ENCODE measurements at places on chromosomes 7 and 10.
A peak's percentile ranks its signal among the peaks of the same experiment; 100 is the strongest.

DNA sequence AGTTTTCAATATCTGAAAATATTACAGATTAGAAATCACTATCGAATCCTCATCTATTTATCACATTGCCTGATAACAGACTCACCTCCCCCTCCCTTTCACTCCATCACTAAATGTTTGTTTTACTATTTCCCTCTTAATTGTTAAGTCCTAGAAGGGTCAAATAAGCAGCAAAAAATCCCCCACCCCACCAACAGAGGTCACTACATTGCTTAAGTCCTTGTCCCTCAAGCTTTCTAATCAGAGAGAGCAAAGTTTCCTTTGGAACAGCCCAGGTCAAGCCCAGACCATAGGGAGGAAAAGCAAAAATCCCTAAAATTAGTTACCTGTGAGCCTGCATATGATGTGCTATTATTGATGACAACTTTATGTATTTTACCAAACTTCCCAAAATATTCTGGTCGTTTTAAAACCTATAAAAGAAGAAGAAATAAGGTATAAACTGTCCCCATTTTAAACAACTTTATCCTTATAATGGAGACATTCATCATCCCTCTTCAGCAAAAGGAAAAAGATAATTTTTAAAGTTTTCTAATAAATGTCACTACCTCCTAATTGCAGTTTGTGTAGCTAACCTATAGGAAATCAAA lies 95.0 kb downstream of the CNOT4 start:
- no peak for DNase-seq

DNA sequence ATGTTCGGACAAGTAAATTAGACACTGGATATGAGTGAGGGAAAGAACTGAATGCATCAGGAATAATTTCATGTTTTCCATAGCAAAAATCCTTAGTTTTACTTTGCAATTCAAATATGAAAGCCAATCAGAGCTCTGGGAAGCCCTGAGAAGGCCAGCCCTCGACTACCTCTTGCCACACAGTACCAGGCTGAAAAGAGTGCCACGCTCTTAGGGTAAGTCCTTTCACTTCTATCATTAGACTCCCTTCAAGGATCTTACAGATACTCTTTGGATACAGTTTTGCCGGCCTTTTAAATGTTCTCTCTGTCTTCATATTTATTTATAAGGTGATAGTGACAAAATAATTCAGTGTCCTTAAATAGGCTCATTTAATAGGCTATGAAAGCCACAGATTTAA lies 1.9 kb downstream of the COBL start:
- DNase-seq = no peak

- no peak for DNase-seq
Measured at GRCh38 chr10:30000802-30001571, 58.4 kb downstream of the JCAD start.

DNA sequence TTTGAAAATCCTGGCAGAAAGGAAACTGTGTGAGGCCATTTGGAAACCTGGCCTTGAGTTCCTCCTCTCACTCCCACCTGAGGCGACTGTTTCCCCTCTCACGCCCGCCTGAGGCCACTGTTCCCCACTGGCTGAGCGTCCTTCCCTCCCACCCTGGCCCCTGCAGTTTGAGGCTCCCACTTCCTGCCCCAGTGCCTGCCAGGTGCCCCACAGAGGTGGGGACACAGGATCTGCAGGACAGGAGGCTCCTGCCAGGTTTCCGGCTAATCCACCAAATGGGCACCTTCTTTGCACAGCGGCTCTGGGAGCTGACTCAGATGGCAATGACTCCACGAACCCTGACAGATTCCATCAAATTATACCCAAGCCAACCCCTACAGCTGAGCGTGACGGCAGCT lies 24.3 kb upstream of the LARP4B start:
- DNase-seq = no peak

GRCh38 chr7:97005183-97006054 lies at the start of gene DLX6:
DLX6 (plus strand) TSS chr7:97005553; CDS start chr7:97005978, 425 bp downstream.
- no peak for DNase-seq

- DNase-seq = no peak
Measured at GRCh38 chr7:9022456-9022855, 589.0 kb downstream of the NXPH1 start.

GRCh38 chr7:94436018-94436604 lies 41.4 kb downstream of the COL1A2 start:
- peak; percentile 39 for DNase-seq

GRCh38 chr7:135499818-135500217 lies 10.1 kb downstream of the CNOT4 start:
- DNase-seq = no peak

- DNase-seq = no peak
Measured at GRCh38 chr7:36748017-36748487, 23.8 kb upstream of the AOAH start.

GRCh38 chr10:71334221-71334791 lies 15.2 kb downstream of the SLC29A3 start:
- DNase-seq = no peak

GRCh38 chr7:92072121-92072520 lies 62.2 kb downstream of the CYP51A1 start:
- DNase-seq = no peak

DNA sequence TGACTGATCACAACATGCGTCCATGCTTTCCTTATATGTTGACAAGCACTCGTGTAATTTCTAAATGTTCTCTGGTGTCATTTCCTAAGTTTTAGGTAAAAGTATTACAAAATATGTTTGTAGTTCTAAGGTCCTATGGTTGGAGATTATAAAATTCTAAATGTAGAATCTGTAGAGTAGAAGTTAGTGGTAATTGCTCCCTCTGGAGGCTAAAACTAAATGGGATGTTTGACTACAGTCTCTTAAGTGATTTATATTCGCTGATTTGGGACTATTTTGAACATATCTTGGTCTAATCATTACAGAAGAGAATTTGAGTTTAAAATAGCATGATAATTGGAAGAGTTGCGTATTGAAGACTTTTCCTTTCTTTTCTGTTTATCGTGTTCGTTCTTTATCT lies 74.1 kb downstream of the ZMYND11 start:
- DNase-seq = no peak

DNA sequence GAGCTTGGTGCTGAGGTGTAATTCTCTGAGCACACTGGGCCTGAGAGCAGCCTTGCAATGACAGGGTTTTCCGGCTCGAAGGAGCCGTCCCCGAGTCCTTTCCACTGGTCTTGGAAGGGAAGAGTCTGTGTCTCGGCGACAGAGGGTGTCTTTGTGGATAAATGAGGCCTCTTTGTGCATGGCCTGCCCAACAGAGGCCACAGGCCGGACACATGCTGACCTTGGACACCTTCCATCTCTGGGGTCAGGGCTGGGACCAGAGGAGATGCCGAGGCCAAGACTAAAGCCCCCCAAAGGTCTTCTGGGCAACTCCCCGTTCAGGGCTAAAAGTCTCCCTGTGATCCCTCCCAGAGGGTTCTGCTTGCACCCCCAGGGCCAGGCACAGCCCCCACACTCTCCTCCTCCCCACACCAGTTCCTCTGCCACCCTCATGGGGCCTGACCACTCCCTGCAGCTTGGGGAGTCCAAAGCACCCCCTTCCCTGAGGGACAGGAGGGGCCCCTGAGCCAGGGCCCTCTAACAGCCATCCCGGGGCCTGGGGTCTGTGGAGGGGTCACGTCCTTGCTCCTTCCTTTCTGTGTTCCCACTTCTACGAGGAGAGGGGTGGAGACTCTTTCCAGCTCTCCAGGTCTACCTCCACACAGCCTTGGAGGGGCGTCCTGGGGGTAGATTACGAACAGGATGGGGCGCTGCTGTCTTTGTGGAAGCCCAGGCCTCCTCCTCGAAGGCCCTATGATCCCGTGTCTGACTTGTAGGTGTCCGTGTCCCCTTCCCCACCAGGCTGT lies 130.6 kb upstream of the FAM20C start:
- DNase-seq = no peak

- no peak for DNase-seq
Measured at GRCh38 chr10:65313406-65313805, 1612.4 kb upstream of the LRRTM3 start.

GRCh38 chr7:148304456-148304855 lies 286.1 kb upstream of the C7orf33 start:
- DNase-seq = no peak

- DNase-seq = no peak
Measured at GRCh38 chr7:114819616-114820362, 102.1 kb upstream of the MDFIC start.

DNA sequence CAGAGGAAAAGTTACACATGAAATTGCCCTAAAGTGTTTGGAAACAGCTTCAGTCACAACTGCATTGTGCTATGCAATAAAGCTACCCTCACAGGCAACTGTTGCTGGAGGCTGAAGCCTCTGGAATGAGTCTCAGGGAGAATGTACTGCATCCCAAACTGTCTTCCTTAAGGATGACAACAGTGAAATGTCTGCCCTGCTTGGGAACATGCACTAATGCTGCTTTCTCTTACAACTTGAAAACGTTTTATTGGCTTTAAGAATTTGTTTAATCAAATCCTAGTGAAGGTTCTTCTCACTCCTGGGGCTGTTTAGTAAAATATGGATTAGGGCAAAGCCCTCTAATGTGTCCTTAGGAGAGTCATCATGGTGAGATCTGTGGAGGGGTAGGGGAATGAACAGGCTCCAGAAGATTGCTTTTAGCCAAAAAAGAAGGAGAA lies 215.4 kb downstream of the TWIST1 start:
- DNase-seq = no peak

DNA sequence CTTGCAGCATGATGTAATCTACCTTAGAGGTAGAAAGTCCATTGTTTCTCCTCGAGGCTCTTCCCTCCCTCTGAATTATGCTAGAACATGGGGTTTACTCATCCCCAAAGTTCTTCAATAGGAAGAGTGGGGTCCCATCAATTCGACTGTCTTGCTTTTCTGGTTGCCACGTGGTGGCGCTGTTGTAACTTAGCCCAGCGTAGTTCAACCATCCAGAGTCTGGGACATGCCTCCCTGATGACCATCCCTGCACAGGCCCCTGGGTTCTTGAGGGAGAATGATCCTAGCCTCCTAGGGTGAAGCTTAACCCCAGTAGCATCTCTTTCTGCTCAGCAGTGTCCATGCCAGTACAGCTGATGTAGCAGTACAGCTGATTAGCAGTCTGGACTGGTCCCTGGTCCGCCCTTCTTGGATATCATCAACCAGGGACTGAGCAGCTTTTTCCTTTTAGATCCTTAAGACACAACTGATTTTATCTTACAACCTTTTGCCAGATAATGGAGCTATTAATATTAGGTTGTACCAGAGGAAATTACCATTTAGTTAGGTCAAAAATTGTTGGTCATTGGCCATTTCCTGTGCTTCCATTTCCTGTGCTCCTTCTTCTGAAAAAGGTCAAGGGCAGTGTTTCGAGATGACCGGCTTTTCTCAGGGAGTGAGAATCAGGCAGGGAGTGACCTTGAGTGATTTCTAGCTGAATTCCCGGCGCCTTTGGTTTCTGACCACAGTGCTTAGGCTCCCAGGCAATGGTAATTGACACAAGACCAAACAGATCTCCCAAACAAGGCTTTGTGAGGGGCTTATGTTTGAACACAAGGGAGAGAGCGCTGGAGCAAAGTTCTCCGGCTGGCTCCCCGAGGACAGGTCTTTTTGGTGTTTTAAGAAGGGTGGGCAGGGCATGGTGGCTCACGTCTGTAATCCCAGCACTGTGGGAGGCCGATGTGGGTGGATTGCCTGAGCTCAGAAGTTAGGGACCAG lies 65.4 kb downstream of the TACC2 start:
- DNase-seq = no peak

DNA sequence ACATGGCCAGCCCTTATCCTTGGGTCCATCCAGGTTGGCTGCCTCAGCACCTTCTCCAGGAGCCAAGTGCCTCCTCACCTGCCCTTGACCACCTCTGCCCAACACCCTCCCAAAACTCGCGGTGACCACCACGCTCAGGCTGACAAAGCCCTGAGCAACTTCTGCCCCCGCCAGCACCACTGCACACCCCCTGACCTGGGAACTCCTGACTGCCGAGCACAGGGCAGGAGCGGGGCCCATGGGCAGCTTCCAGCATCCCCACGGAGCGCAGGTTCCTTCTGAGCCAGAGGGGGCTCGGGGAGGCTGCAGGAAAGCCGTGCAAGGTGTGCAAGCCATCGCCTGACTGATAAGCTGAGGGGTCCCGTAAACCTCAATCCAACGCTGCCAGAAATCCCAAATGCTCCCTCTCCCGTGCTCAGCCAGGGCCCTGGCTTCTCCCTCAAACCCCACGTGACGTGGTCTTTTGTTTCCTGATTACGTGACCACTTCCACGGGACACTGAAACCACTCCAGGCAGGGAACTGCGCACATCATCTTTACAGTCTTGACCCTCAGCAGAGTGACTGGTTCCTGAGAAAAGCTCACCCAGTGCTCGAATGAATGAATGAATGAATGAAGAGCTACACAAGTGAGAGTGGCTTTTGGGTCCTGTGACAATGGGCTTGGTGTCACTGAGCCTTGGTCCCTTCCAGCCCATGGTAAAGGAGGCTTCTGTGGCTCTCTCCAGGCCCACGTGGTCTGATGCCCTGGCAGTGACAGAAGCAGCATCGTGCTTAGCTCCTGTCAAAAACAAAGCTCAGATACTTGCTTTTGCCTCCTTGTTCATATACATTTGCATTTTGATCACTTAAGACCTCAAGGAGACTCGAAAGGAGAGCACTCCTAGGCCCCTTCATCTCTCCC lies 249.8 kb upstream of the PPP2R2D start:
- no peak for DNase-seq

GRCh38 chr10:100383251-100383650 lies 36.2 kb downstream of the SCD start:
- no peak for DNase-seq

DNA sequence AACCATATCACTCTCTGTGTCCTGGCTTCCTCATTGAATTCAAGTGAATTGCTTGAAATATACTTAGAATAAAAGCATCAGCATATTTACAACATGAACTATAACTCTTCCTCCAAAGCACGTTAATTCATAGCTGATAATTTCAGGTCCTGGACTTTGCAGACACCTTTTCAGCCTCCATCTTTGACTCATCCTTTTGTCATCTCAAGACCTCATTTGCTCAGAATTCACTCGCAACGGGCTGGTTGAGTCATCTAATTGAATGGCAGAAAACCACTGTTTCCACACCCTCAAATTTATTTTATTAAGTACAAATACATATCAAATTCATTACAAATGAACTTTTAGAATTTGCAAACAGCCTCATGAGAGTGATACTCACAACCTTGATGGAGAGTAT lies 545.7 kb downstream of the GATA3 start:
- DNase-seq = no peak

- DNase-seq = no peak
Measured at GRCh38 chr7:46518713-46519112, 597.6 kb upstream of the IGFBP3 start.

- no peak for DNase-seq
Measured at GRCh38 chr7:42661312-42661711, 250.6 kb downstream of the C7orf25 start.

DNA sequence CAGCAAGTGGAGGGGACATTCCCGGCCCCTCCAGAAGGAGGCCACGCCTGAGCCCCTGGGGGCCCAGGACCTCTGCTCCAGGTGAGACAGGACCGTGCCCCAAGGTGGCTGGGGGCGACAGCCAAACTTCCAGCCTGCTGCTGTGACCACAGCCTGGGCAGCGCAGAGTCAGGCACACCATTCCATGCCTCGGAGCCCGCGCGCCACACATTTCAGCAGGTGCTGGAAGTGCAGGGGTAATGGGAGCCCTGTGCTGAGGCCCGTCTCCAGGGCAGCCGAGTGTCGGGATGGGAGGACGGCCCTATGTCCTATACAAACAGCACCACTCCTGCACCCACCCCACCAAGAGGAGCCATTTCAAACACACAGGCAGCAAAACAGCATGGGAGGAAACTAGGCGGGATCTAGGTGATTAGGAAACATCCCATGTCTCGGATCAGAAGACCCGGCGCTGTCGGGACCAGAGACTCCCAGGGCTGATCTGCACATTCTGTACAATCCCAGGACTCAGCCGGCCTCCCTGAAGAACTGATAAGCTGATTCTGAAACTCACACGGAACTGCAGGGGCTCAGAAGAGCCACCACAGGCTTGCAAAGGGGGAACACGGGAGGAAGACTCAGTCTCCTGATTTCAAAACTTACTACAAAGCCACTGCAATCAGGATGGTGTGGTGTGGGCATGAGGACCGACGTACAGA lies 272.3 kb downstream of the ELFN1 start:
- DNase-seq = no peak
